Renal cortical epithelial cell (primary cell): ENCODE measurements at places on chromosomes 5 and 9.

GRCh38 chr5:66854416-66854815 lies 258.2 kb downstream of the MAST4 start:
- DNase-seq, result no peak

GRCh38 chr9:70625078-70625477 lies 210.6 kb upstream of the KLF9 start:
- no peak for DNase-seq

- DNase-seq, result peak; percentile 89
Measured at GRCh38 chr5:173789031-173789920, 98.9 kb upstream of the CPEB4 start.

DNA sequence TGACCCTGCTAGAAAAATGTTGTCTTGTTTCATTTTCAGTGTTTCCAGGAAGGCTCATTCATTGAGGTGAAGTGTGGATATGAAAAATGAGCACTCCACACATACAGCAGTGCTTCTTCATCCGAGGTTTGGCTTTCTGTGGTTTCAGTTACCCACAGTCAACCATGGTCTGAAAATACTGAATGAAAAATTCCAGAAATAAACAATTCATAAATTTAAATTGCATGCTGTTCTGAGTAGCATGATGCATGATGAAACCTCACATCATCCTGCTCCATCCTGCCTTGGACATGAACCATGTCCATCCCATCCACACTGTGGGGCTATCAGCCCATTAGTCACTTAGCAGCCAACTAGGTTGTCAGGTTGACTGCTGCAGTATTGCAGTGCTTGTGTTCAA lies 10.4 kb upstream of the SLC45A2 start:
- peak; percentile 40 for DNase-seq

DNA sequence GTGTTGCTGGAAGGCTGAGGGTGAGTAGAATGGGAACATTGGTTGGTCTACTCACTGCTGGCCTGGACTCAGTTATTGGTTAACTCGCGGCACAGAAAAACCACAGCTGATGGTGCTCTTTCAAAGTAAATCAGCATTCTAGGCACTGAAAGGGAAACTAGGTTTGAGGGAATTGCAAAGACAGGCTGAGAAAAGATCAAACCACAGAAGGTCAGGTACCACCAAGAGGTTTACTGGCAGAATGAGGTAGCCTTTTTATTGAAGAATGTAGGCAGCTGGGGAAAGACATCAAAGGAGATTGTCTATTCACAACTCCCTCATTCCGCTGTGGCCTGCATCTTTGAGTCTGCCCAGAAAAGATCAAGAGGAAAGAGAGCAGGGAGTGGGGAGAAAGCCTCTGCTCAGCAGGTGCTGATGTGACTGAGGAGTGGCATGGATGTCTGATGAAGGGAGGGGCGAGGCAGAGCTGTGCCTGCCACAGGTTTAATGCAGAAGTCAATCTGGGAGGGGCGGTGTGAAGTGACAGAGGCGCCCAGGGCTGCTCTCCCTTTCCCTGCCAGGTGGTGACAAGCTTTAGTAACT lies 255.5 kb downstream of the MAN2A1 start:
- DNase-seq, result peak; percentile 94

DNA sequence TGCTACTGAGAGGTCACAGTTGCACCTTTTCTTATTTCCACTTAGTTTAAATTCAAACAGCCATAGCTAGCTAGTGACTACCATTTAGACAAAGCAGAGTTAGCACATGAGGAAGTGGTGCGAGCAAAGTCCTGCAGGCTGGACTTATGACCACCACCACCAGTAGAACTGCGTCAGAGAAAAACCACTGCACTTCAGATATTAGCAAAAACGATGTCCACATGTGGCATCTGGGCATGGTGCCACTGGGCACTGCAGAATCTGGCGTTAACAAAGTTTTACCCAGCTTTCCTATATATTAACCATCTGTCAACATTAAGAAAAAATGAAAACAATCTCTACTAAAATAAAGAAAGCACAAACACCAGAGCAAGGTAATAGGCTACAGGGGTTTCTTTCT lies 80.1 kb downstream of the SPTLC1 start:
- DNase-seq, result no peak

DNA sequence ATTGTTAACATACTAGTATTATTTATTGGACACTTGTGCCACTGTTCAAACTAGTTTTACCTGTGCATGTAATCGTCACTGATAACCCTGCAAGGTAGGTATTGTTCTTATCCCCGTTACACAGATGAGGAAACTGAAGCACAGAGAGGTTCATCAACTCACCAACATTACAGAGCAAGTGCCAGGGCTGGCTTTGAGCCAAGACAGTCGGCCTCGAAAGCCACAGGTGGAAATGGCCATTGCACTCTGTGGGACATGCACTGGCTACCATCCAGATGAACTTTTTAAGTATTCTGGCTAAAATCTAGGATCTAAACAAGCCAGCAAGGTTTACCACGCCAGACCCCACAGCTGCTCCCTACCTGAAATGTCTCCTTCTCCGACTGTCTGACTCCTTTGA lies 57.9 kb downstream of the TEX10 start:
- DNase-seq, result no peak

DNA sequence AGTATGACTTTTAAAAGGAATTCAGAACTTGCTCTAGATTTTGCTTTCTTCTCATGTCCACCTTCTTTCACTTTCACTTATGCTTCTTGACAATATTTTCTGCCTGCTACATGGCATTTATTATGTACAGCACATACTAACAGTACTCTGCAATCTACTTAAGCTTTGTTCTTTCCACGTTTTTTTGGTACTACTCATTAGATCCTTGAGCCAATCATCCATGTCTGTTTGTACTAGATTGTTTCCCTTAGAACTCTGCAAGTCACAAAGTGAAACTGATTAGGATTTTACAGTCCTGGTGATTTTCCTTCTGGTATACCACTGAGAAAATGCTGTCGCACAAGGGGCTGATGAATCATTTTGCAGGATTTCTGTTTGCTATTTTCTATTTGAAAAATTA lies 78.3 kb downstream of the PARP8 start:
- peak; percentile 90 for DNase-seq

- DNase-seq, result peak; percentile 91
Measured at GRCh38 chr5:4700069-4700468, 440.1 kb upstream of the ADAMTS16 start.

DNA sequence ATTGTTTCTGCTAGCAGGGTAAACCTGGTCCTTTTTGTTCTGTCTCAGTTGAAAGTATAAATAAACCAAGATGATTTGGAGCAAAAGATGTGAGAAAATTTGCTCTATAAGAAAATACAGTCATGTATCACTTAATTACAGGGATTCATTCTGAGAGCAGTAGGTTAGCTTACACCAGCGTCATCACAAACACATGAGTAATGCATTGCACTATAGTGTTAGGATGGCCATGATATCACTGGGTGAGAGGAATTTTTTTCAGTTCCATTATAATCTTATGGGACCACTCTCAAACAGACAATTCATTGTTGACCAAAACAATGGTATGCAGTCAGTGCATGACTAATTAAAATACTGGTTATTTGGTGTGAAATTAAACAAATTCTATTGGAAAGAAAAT lies 430.9 kb downstream of the CHSY3 start:
- DNase-seq, result peak; percentile 5

GRCh38 chr9:112917047-112917986 lies 26.6 kb upstream of the SLC46A2 start:
- peak; percentile 29 for DNase-seq

- DNase-seq, result no peak
Measured at GRCh38 chr5:166251786-166252185, 2039.7 kb upstream of the WWC1 start.

DNA sequence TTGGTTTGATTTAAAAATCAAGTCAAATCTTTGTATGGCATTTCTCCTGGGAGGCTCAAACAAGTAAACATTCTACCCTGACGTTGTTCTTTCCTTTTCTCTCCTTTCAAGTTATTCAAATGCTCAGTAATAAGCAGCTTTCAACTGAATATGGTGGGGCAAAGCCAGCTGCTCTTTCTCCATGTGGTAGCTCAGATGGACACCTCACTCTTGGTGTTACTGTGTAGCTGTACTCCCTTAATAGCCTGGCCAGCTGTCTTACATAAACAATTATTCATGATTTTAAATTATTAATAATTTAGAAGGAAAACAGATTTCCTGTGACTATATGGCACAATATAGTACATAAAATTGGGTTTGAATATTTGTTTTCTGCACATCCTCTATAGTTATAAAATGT lies 165.2 kb downstream of the PDE4D start:
- DNase-seq, result no peak

- no peak for DNase-seq
Measured at GRCh38 chr9:2874001-2874750, 30.3 kb upstream of the PUM3 start.

GRCh38 chr9:127644943-127645342 lies 32.9 kb downstream of the STXBP1 start:
- DNase-seq, result no peak

- no peak for DNase-seq
Measured at GRCh38 chr9:104977168-104977567, 49.2 kb upstream of the ABCA1 start.

DNA sequence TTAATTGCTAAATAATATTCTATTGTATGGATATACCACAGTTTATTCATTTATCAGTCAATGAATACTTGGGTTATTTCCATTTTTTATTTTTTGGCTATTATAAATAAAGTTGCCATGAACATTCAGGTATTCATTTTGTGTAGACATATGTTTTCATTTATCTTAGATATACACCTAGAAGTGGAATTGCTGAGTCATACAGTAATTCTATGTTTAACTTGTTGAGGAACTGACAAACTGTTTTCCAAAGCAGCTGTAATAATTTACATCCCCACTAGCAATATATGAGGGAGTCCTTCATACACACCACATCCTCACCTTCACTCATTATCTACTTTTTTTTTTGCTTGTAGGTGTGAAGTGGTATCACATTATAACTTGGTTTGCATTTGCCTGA lies 123.6 kb downstream of the FBN2 start:
- DNase-seq, result no peak

GRCh38 chr5:40395251-40395650 lies 284.5 kb upstream of the PTGER4 start:
- no peak for DNase-seq

DNA sequence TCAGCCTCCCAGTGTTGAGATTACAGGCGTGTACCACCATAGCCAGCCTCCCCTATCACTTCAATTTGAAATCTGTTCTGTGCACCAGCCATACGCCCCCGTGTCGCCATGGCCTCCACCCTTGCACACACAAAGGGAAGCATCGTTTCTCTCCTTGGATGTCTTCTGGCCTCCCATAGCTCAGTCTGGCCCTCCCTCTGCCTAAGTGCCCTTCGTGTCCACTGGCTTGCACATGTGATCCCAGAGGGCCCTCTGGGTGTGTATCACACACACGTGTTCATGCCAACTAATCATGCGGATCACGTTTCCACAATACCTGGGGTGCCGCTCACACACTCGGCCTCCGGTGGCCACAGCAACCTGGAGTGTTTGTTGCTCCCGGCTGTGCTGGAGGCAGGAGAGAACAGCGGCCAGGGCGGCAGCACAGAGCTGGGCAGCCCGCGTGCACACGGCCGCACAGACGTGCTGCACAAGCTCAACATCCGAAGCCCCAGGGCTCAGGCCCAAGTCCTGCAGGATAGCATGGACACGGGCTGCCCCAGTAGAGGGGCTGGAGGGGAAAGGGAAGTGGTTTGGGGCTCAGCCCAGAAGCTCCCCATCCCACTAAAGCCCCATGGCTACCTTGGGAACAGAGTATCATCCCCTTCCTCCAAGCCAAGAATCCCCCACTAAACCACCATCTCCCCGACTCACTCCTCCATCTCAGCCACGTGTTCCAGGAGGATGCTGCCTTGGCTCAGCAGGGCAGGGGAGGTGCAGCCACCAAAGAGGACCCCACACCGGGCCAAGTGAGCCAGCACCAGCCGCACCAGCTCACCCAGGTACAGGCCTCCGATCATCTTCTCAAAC lies 10.9 kb downstream of the HK3 start:
- DNase-seq, result no peak

- DNase-seq, result peak; percentile 100
Measured at GRCh38 chr9:18393340-18394130, 80.4 kb upstream of the ADAMTSL1 start.

DNA sequence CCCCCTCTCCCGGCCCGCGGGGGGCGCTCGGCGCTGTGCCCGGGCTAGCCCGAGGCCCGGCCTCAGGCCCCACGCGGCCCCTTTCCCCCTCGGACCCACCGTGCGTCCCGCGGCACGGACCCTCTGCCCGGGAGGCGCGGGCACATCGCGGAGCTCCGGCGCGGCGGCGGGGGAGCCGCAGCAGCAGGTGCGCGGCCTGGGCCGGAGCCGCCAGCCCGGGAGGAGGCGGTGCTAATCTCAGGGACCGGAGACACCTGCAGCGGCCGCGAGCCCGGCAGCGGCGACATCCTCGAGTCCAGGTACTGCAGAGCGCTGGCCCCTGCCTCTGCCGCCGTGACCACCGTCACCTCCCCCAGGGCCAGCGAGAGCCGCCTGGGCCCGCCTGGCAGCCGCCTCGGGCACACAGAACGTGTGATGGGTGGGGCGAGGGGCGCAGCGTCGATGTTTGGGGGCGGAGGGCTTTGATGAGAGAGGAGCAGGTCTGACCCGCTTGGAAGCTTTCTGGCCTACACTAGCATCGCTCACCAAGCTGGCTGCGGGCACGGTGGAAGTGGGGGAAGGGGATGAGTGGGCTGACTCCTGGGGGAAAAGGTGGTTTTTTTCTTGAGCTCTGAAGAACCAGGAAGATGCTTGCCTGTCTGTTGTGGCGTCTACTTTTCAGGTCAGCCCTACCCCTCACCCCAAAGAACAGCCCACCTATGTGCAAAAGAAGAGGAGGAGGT lies 524 bp downstream of the CYFIP2 start:
- DNase-seq, result no peak

DNA sequence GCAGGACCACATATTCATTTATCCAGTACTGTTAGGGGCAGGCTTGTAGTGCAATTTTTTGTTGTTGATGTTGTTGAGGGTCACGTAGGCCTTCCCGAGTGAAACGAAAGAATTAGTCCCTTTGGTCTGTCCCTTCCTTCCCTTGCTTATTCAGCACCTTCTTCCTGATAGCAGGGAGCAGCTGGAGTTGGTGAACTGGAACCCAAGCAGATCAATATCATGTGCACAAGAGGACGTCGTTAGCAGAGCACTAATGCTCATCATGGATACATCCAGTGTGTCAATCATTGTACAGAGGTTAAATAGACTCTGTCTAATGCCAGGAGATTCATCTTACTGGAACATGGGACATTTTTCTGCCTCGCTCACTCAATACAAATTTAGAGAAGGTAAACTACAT lies 33.0 kb upstream of the MAP1B start:
- no peak for DNase-seq
